T-helper 22 cell (primary cell): ENCODE measurements at places on chromosomes 11 and 22.

DNA sequence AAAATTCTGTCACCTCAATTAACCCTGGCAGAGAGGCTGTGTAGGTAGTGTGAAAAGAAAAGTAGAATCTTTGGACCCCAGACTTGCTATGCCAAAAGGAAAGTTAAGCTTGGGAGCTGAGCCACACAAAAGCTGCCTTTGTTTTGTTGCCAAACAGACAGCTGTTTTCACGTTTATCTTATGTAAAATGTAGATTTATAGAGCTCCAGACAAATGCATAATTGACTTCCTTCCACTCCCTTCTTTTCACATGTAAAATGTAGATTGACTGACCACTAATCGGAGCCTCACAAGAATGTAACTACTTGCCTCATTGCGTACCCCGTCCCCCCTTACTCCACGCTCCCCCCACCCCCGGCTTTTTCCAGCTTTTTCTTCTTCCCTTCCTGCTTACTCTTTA is 2302.2 kb upstream of the RAG2 start:
- no peak for DNase-seq

GRCh38 chr11:116534270-116534975 is 238.4 kb downstream of the BUD13 start:
- DNase-seq: no peak

DNA sequence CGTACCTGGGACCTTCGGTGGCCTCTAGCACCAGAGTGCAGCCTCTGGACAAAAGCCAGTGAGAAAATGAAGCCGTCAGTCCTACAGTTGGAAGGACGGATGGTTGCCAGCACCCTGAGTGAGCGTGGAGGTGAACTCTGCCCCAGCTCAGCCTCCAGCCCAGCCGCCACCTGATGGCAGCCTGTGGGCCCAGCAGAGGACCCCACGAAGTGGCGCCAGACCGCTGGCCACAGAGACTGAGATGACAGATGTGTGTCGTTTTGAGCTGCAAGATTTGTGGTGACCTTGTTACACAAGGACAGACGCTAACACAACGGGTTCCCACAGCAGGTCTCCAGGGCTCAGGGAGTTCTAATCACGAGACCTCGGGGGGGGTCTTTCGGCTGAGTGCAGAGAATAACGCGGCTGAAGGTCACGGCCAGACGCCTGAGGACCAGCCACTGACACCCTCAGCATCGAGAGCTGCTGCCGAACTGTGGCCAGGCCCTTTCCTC is 75.0 kb downstream of the BRD1 start:
- no peak for DNase-seq

DNA sequence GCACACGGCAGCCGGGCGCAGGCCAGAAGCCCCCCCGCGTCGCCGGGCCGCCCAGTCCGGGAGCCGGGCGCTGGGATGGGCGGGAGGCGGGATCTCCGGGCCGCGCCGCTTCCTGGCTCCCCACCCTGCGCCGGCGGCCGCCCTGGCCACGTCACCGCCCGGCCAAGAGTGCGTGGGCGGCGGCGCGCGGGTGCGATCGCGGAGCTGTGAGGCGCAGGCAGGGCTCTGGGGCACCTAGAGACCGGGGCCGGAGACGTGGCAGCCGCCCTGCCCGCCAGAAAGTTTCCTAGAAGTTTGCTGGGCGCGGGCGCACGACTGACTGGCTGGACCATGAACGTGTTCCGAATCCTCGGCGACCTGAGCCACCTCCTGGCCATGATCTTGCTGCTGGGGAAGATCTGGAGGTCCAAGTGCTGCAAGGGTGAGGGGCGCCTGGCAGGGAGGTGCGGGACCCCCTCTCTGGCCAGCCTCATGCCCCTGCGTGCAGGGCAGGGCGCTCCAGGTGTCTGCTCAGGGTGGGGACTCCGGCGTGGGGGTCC is at the start of gene KDELR3:
Gene KDELR3, plus strand, starts transcription at position 193 of the 539 bp plus-strand sequence. Its CDS starts 138 bp downstream, at position 331.
- no peak for DNase-seq

DNA sequence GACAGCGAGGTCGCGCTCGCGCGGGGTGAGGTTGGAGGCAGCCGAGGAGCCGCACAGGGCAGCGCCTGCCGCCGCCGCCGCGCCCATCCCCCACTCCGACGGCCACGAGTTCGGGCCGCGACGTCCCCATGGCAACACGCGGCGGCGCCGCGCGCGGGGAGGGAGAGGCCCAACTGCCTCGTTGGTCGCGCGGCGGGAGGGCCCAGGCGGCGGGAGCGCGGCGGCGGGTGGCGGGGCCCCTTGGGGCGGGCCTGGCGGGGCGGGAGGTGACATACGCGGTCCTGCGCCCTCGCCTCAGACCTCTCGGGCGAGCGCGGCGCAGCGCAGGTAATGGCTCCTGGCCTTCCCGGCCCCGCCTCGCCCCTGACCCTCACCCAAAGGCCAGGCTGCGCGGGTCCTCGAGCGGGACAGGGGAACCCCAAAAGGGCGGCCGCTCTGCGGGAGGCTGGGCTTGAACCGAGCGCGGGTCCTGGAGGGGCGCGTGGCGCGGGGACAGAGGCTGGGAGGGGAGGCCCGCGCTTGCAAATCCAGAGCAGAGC is at the start of gene DEUP1:
Gene DEUP1, plus strand, starts transcription at position 297 of the 539 bp plus-strand sequence. CDS start 1,518 bp downstream, outside the sequence.
- DNase-seq: no peak

- no peak for DNase-seq
Observed at GRCh38 chr22:30021881-30022619, 58.2 kb upstream of the HORMAD2 start.

- DNase-seq: no peak
Observed at GRCh38 chr22:20437613-20438426, at the start of gene SCARF2. Gene SCARF2 (minus strand): TSS chr22:20437825. CDS start chr22:20437754, 71 bp downstream.

DNA sequence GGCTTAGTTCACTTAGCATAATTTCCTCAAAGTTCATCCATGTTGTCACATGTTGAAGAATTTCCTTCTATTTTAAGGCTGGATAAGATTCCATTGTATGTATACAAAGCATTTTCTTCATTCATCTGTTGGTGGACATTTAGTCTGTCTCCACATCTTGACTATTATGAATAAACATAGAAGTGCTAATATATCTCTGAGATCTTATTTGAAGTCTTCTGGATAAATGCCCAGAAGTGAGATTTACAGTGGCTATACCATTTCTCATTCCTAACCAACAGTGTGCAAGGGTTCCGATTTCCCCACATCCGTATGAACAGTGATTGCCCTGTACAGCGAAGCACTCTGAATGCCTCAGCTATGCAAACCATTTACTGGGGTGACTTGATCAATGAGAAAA is 6.6 kb upstream of the ZFTA start:
- DNase-seq: no peak
